Activated naive CD4-positive, alpha-beta T cell treated with anti-CD3 and anti-CD28 coated beads, Interleukin-2, amount 10 ng/mL, durations not matched to agents 5 hours and 36 hours (primary cell): ENCODE measurements at places on chromosomes 11 and 22. TPM values are rescaled to one million over a fixed set of nuclear protein-coding genes. Genes with fewer than 3 reads are reported as not detected.

Gene OR51I1
- total RNA-seq, result not detected

Gene RBMXL2
- not detected for total RNA-seq

Gene LRRN4CL
- 0.14 TPM for total RNA-seq

Gene STK33
- 0.83 TPM for total RNA-seq

Gene PHLDB1
- 0.43 TPM for total RNA-seq

Gene CALCA
- total RNA-seq, result not detected

Gene GTPBP1
- 62.8 TPM for total RNA-seq

Gene PSMA1
- 194 TPM for total RNA-seq

Gene APOBEC3C
- total RNA-seq, result 99.8 TPM

Gene ZNF280A
- total RNA-seq, result not detected

Gene ANKK1
- total RNA-seq, result 0.08 TPM

Gene RAG2
- not detected for total RNA-seq

Gene SLC22A6
- not detected for total RNA-seq

Gene GPHA2
- not detected for total RNA-seq

Gene OR4A16
- not detected for total RNA-seq
